ENCODE measurements at places on chromosomes 7 and 10.

DNA sequence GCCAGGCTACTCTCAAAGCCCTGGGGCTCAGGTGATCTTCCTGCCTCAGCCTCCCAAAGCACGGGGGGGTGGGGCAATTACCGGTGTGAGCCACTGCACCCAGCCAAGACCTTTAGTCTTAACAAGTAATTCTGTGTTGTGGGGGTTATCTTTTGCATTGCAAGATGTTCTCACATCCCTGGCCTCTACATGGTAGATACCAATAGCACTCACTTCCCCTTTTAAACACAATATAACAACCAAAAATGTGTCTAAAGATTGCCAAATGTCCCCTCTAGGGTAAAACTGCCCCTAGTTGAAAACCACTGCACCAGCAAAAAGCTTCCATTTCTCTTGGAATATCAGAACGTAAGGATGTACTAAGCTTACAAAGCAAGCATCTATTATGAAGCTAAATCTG is 225.0 kb downstream of the CTNNA3 start:
- DNase-seq = no peak

GRCh38 chr10:14532473-14533251 is 201.9 kb upstream of the FRMD4A start:
- no peak for DNase-seq

DNA sequence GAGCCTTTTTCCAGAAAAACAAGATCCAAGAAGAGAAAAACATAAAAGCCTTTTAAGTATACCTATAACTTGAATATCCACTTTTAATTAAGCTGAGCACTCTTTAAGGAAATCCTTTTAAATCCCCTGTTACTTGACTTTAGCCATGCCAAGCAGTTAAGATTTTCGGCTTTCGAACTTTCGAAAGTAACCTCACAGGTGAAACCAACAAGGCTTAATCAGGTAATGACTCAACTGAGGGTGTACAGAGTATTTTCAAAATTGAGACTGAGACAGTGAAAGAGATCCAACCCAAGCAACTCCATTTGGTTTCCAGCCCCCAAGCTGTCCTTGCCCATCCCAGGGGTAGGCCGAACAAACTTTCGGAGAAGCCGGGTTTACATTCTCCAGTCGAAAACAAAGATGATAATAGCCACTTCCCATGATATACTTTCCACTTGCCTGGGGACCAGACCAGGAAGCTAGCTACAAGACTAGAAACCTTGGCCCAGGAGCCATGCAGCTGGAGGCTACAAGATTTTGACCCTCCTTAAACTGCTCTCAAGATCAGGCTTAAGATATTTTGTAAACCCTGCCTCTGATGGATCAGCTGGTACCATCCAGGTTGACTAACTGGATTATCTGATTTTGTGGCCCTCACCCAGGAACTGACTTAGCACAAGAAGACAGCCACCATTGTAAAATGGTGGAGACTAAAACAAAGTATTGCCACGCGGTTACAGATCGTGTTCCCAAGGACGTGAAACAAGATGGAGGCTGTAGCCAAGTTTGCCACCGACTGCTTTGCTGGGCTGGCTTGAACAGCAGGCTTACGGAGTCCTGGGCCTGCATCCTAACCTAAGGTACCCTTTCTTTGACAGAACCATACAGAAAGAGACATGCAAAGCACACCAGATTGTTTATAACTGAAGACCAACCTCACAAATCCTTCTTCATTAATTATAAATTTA is 32.3 kb downstream of the C1GALT1 start:
- no peak for DNase-seq

GRCh38 chr10:64148607-64149006 is 627.4 kb downstream of the REEP3 start:
- no peak for DNase-seq

DNA sequence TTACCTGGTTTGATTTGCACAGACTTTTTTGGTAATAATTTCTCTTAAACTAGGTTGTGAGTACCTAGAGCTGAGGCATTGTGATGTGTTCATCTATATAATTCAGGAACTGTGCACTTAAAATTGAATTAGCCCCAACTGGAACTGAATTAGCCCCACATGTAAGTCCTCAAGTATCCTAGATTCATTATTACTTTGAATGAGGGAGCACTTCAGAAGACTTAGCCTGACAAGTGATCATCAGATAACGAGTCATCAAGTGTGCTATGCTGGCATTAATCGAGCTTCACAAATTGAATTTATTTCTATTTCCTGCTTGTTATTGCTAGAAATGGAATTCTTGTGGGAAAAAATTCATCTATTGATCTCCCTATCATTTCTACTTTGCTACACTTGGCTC is 323.4 kb upstream of the SEMA3D start:
- no peak for DNase-seq

- no peak for DNase-seq
These were observed 95.3 kb downstream of the HDAC9 start for GRCh38 chr7:18590744-18591340.

DNA sequence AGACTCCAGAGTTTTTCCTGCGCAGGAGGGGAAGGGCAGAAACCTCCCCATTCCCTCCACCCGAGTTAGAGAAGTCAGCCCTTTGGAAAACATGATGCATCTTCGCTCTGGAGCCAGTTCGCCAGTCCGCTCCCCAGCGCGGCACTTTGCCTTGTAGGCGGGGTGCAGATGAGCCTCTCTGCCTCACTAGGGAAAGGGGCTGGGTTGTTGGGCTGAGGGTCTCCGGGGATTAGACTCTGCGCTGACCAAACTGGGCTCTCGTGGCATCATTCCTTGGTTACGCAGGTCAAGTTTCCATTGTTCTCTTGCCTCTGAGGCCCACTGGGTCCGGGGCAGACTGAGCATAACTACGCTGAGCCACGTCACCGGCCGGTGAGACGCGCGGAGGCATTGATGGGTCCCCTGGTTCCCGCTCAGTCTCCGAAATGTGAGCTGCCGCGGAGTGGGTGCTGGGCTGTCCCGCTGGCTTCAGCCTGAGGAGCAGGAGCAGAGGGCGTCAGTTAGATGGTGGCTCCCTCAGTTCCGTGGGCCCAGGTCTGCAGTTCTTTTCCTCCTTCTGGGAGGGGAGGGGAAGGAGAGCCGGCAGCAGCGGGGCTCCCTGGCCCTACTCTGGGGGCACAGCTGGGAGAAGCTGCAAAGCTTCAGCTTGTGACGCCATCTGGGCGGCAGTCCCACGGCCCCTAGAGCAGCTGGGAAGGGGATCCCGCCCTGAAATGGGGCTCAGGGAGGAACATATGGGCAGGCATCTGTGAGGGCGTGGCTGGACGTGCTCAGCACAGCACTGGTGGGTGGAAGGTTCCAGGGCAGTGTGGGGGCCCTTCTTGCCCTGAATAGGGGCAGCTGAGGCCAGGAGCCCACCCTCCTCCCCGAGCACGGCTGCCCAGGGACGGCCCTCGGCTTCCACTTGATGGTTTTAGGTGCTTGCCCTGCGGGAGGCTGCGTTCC is 121.3 kb upstream of the BTBD16 start:
- DNase-seq = no peak

DNA sequence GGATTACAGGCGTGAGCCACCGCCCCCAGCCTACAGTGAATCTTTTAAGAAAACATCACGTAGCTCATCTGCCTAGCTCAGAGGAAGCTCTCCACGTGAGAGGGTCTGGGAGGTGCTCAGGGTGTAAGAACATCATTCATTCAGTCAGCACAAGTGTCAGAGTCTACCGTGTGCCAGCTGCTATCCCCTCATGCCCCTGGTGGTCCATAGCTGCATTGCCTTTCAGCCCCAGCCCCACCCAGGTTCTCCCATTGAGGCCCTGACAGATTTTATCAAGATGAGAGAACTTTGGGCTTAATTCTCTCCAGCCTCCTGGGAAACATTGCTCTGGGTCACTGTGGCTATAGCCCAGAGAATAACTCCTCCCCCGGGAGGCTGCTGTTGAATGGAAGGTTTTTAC is 45.1 kb downstream of the ZNF503 start:
- no peak for DNase-seq

DNA sequence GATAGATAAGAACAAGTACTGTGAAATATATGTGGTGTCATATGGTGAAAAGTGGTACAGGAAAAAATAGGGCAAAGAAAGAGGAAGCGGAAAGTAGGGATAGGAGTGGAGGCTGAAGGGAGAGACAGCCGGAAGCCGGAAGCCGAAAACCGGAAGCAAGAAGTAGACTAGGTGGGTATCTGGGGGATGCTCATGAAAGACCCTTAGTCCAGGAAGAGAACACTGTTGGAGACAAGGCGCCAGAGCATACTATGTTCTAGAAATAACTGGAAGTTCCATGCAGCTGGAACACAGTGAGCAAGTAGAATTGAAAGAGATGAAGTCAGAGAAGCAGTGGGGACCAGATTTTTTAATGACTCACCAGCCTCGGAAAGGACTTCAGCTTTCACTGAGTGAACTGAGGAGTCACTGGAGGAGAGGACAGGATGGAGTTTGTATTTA is 22.5 kb downstream of the ST8SIA6 start:
- DNase-seq = no peak

DNA sequence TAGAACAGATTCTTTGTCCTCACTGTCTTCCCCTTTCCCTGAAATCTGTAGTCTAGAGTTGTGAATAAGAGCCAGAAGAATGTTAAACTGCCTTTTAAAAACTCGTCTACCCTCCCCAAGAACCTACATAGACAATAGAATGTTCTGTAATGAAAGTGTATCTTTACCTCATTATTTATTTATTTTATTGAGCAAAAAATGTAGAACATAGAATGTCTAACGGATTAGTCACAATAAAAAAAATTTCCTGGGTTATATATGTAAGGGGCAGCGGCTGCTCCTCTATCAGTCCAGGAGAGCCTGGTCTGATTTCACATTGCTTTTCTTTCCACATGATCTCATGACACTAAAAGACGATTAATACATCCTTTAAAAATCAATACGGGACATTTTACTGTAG is 135.7 kb downstream of the SDK1 start:
- no peak for DNase-seq

DNA sequence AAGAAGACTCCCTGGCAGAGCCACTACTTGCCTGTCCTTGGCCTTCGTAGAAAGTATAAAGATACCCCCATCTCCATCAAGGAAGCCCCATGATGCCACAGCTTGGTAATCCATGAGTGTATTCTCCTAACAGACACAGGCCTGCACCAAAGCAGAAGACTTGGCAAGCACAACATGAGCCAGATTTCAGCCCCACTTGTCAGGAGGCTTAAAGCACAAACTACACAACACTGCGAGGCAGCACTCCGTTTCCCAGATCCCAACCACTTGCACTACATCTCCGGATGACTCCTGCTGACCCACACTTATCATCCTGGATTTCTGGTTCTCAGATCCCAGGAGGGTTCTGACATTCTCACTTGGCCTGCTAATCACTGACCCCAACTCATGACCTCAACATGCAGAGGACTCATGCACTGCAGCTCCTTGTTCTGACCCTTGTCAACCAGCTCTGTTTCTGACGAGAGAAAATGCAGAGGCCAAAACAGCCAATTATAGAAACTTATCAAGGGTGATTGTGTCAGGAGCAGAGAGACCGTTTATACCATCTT is 100.8 kb downstream of the RELN start:
- DNase-seq = no peak

GRCh38 chr10:116237970-116238369 is 35.0 kb downstream of the GFRA1 start:
- no peak for DNase-seq

- DNase-seq = no peak
These were observed 373.7 kb upstream of the MKI67 start for GRCh38 chr10:128499956-128500355.

GRCh38 chr7:71238581-71239295 is 106.8 kb downstream of the GALNT17 start:
- no peak for DNase-seq

DNA sequence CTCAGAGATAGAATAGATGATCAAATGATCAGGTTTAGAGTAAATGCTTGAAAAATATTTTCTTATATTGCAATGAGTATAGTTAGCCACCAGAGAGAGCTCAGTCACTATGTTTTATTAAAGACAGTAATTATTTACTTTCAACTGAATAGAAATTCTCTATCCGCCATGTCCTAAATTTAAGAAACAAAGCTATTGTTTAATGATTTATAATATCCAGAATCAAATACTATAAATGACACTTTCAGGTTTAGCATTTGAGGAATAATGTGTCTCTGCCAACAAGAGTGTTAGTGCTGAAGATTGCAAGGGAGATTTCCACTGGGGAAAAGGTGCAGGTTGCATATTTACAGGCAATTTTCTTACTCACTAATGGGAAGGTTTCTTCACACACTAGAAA is 184.7 kb downstream of the DGKB start:
- DNase-seq = no peak

DNA sequence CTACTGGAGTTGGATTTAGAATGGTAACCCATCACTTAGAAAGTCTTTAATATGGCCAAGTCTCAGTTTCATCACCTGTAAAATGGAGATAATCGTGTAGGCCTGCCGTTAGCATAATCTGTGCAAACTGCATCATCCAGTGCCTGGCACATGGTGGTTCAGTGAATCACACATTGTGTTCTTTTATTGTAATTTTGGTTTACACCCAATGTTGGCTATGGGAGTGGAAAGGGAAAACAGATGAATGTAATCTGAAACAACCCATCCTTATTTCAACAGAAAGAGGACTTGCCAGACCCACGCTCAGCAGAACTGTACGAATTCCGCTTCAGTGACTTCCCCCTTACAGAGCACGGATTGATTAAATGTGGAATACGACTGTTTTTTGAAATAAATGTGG is 27.5 kb downstream of the PDE6C start:
- no peak for DNase-seq

GRCh38 chr10:114499116-114499515 is 94.8 kb upstream of the AFAP1L2 start:
- no peak for DNase-seq

DNA sequence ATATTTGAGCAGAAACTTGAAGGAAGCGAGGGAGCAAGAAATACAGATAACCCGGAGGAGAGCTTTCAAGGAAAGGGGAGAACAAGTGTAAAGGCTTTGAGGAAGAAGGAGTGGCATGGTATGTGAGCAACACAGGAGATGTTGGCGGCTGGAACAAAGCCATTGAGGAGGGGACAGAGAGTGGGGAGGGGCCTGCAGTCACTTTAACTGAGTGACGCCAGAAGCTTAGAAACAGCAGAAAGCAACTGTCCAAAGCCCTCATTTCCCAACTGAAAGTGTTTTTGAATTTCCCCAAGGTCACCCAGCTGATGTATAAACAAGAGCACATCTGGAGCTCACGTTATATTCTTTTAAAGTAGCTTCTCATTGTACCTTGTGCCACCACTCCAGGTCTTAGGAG is 19.1 kb downstream of the AUTS2 start:
- no peak for DNase-seq

DNA sequence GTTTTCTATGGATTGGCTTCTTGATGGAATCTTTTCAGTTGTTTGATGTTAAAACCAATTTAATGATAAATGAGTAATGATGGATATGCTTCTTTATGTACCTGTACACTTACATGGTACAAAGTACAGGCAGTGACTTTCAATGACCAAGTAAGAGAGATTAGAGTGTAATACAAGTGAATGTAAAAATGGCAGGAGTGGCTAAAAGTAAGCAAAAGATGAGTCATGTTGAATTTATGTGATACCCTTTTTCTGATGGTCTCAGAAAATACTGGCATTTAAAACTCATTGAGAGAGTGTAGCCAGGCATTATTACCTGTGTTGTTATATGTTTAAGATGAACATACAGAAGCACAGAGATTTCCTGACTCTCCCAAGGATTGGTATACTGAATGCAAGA is 97.1 kb downstream of the GPR85 start:
- DNase-seq = no peak
